ENCODE measurements at places on chromosomes 7 and 10.

DNA sequence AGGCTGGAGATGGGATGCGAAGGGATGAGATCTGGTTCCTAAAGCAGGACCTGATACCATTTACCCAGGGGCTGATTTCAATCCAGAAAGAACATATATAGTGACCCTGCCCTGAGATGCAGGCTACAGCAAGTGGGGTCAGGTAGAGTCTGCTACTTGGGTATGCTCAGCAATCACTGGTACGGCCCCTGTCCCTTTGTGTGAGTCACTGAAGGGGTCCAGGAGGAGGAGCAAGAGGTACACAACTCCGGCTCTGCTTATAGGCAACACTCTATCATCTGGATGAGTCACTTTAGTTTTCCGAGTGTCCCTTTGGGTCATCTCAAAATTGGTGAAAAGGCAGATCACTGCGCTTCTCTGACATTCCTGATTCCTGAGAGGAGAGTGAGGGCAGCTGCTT is 79.6 kb upstream of the SORCS1 start:
- no peak for DNase-seq

GRCh38 chr7:80208700-80209099 is 74.1 kb downstream of the GNAI1 start:
- no peak for DNase-seq

GRCh38 chr7:33091111-33091531 is 18.1 kb downstream of the RP9 start:
- no peak for DNase-seq

- no peak for DNase-seq
Observed at GRCh38 chr10:6978187-6978627, 398.1 kb upstream of the PRKCQ start.

DNA sequence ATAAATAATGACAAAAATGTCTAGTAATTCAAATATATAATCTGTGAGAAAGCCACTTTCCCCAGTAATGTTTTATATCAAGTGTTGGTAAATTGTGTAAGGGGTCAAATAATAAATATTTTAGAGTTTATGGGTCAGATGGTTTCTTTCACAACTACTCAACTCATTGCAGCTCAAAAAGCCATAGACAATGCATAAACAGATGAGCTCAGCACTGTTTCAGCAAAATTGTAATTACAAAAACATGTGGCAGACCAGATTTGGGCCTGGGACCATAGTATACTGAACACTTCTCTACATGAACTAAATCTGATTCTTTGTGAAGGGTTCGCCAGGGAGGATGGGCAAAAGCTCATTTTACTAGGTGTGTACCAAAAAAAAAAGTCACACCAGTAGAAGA is 460.8 kb downstream of the NRG3 start:
- no peak for DNase-seq

DNA sequence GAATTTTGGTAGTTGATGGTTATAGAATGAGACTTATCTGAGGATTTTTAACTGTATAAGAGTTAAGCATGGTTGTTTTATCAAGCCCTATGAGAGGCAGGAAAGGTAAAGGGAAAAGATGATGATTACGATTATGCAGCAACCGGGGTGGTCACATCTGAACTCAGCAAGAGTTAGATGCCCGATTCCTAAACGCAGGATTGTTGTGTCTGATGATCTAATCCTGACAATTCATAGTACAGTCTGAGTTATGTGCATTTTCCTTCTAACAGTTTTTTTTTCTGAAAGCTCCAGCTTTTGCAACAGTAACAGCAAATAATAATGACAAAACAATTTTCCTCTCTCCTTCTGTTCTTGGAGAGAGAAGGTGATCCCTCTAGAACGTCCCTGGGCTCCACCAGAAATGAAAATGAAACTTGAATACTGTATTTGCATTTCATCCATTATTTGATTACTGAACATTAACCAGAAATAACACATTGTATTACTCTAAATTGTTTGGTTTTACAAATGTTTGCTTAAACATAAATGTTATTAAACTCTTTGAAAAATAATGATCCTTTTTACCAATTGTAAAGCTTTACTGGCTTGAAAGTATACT is 176.5 kb upstream of the CCDC6 start:
- no peak for DNase-seq

DNA sequence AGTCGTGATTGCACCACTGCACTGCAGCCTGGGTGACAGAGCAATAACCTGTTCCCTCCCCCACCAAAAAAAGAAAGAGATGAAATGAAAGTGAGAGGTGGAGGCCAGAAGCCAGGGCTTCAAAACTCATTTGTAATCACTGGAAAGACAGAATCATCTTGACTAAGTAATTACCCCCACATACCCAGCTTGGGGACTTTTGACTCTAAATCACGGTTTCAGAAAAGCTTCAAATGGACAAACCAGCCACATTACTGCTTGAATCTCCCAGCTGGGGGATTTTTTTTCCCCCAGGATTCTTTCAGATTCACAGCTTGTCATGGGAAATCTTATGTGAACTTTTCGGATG is 361.0 kb downstream of the FRMD4A start:
- DNase-seq: no peak

DNA sequence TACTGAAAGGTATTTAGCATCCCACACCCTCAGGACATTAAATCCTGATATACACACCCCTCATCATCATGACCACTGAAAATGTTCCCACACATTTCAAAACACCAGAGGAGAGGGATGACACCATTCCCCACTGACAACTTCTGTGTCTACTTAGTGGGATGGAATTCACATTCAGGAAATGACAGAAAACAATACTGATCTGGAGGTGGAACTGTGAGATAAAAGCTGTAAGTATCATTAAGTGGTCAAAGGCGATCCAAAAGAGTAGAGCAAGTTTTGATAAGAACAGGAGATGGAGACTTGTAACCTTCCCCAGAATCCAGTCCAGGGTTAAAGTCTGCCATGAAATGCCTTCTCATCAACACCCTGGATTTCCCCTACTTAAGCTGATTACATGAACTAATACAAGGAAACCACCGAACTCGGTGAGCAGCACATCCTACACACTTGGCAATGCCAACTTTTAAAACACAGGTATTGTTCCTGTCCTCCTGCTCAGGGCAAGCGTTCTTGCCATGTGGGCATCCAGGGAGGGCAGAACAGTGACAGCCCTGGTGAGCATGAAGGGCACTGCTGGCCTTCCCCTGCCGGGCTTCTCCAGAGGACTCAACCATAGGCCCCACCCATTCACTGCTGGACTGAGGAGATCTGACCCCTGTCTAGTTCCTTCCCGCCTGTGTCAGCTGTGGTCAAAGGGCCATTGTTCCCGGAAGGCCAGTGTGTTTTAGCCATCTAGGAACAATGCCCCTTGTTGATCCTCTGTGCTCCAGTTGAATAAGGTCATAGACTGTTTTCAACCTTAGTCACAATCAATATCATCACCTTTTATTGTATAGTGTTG is 85.0 kb downstream of the SGMS1 start:
- DNase-seq: no peak

GRCh38 chr7:79132844-79133451 is 320.5 kb downstream of the MAGI2 start:
- DNase-seq: no peak

DNA sequence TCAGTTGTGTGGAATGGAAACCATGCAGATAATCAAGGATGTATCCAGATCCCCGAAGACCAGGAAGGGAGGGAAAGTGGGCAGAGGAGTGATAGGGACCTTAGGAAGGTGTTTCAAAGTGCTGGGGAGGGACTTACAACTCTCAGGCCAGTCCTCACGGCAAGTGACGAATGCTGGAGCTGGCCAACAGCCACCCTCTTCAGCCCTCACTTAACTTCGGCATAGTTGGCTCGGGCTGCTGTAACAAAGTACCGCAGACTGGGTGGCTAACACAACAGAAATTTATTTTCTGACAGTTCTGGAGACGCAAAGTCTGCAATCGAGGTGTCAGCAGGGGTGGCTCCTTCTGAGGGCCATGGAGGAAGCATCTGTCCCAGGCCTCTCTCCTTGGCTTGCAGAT is 265.9 kb upstream of the YAE1 start:
- DNase-seq: no peak

DNA sequence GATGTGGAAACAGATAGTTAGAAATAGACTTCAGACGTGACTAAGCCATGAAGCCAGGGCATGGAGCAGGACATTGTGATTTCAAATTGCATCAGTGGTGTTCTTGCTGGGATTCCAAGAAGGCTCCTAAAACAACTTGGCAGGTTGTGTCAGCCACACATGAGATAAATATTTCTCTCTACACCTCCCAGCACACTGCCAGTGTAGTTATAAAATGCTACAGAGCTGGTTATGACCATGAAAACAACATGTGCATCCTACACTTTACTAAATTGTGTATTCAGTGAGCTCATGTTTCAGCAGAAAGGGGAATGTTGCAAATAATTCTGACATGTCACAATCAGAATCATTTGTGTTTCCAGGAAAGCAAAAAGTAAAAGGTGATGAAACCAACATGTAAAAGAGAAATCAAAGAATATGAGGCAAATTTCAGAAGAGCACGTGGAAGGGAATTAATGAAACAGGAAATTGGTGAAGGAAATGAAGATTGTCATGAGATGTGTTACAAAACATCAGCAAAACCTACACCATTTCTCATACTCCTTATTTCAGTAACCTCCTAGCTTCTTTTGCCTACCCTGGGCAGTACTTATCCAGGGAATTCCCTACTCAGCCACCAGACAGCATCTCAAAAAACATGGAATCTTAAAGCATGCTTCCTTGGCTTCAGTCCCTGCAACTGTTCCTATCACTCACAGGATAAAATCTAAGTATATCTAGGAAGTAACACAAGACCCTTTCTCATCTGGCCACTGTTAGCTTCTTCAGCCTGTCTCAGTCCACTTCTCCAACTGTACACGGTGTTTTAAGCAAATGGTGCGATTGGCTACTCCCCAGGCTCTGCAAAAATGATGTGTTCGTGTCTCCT is 5.8 kb upstream of the CYP3A7 start:
- no peak for DNase-seq

DNA sequence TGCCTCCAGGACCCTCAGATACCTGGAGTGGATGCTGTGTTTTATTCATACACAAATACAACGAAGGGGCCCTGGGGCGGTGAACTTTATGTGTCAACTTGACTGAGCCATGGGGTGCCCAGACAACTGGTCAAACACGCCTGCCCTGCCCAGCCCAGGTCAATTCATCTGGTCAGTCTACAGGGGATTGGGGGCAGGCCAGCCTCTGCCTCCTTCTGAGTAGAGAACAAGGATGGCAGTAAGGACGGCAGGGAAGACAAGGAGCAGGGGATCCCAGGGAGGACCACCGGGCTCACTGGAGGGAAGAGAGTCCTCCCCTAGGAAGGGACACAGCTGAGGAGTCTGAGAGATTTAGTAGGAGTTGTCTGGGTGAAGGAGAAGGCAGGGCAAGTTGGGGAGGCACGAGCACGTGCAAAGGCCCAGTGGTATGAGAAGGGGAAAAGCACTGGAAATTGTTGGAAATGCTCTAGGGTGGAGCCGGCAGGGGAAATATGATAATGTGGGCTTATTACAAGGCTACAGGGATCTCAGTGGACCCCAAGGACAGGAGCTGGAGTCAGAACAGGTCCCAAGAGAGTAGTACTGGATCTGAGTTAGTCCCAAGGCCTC is 63.4 kb downstream of the MYL10 start:
- DNase-seq: no peak

- DNase-seq: no peak
Observed at GRCh38 chr7:128201067-128201689, 39.9 kb upstream of the LEP start.

DNA sequence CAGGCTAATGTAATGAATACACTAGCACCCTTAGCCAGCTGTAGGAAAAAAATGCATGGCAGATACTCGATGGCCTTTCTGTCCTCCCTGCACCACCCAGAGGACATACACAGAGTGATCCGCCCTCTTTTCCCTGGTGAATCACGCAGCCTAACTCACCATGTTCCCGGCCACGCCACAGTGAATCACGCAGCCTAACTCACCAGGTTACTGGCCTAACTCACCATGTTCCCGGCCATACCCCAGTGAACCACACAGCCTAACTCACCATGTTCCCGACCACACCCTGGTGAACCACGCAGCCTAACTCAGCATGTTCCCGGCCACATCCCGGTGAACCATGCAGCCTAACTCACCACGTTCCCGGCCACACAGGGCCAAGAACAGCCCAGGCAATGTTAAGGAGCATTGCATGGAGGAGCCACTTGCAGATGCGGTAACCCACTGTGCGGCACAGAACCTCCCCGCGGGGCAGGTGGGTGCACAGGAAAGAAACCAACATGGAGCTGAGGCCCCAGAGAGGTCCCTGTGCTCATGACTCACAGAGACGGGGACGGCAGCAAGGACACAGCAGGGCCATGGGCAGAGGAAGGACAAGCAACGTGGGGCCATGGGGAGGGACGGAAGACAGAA is 508.5 kb downstream of the DNAJB6 start:
- DNase-seq: no peak
